Ovary (tissue), 10 donors: ENCODE measurements at places on chromosomes 5 and 9. TPM values are rescaled to one million over a fixed set of nuclear protein-coding genes. Genes with fewer than 3 reads are reported as not detected.

Gene SLC36A3
- not detected for total RNA-seq

Gene MELK
- 0.25 TPM for total RNA-seq

GRCh38 chr5:40033009-40033408, 608.2 kb upstream of the DAB2 start:
- no peak for DNase-seq
- H3K36me3 ChIP-seq = no peaks in the 10 kb centered on the region
- no peak overlapping the region for H3K4me3 ChIP-seq
- no peak overlapping the region for H3K27ac ChIP-seq

DNA sequence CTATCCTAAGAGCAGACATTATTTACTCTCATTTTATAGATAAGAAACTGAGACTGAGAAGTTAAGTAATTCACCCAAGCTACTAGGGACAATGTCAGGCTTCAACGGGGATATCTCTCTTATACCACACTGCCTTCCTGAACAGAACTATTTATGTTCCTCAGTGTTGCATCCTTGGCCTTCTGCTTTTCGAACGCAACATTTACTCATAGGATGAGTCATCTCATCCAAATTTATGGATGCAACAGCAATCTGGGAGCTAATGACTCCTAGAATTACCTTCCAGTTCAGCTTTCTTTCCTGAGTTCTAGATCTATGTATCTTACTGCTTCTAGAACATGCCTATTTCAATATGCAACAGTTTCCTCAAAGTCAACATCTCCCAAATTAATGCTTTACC, 103.6 kb upstream of the PAM start:
- no peak for DNase-seq
- H3K27ac ChIP-seq = no peak overlapping the region
- H3K36me3 ChIP-seq = no peaks in the 10 kb centered on the region

- DNase-seq = no peak
- H3K27ac ChIP-seq = no peak overlapping the region
- no peaks in the 10 kb centered on the region for H3K27me3 ChIP-seq
These were observed 62.4 kb downstream of the SECISBP2 start for GRCh38 chr9:89380437-89381307.

DNA sequence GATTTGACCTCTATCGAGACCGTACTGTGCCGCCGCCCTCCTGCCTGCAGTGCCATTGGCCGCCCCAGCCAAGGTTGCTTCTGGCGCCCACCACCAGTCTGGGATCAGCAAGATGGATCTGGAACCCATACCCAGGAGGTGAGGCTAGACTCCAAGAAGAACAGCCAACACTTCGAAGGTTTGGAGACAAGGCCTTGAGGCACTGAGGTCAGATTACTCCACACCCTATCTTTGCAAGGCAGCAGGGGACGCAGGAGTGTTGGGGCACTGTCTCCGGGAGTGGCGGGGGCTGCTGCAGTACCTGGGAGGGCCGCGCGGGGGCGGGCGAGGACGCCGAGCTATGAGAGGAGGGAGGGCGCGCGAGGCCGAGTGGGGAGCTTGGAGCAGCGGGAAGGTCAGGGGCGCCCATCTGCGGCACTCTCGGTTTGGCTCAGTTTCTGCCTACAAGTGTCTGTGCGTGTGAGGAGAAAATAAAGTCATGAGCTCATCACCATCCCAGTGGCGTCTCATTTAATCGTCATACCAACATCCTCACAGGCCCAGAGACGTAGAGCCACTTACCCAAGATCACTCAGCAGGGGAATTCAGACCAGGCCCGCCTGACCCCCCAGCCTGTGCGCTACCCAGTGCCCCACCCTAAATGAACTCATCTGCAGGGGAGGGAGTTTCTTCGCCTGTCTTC, 20.5 kb upstream of the PSD2 start:
- H3K4me3 ChIP-seq = no peak overlapping the region
- no peak overlapping the region for H3K27ac ChIP-seq
- no peaks in the 10 kb centered on the region for H3K36me3 ChIP-seq
- no peaks in the 10 kb centered on the region for H3K27me3 ChIP-seq
- peak; percentile 64 for DNase-seq

- peaks cover 16% of the 10 kb centered on the region for H3K4me1 ChIP-seq
- no peak overlapping the region for H3K4me3 ChIP-seq
- H3K27me3 ChIP-seq = no peaks in the 10 kb centered on the region
- peak overlapping the region; percentile 66 for H3K27ac ChIP-seq
These were observed 4.1 kb downstream of the DNAJB5 start for GRCh38 chr9:34993502-34994259.
